ENCODE measurements at places on chromosomes 7 and 10.

DNA sequence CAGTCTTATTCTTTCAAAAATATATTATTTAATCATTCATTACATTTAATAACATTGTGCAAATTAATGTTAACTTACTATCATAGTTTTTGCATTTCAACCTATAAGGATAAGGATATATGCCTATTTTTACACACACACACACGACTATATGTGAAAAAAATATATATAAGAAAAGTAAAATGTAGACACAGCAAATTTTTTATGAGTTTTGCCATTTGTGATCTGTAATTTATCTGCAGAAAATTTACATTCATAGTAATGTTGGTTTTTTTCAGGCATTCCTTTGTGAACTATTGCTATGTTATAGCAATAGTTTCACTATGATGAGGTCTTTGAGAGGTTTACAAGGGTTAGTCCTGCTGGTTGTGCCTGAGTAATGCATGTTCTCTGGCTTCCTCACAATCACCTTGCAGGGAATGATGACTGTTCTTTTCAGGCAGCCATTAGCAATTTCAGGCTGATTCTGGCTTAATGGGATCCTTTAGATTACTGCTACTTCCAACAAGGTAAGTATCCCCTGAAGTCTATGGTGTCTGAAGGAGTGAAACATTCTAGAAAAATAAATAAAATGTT lies 183.7 kb upstream of the CDK1 start:
- no peak for DNase-seq

- DNase-seq: no peak
These were observed 6.2 kb downstream of the PYROXD2 start for GRCh38 chr10:98408799-98409198.

DNA sequence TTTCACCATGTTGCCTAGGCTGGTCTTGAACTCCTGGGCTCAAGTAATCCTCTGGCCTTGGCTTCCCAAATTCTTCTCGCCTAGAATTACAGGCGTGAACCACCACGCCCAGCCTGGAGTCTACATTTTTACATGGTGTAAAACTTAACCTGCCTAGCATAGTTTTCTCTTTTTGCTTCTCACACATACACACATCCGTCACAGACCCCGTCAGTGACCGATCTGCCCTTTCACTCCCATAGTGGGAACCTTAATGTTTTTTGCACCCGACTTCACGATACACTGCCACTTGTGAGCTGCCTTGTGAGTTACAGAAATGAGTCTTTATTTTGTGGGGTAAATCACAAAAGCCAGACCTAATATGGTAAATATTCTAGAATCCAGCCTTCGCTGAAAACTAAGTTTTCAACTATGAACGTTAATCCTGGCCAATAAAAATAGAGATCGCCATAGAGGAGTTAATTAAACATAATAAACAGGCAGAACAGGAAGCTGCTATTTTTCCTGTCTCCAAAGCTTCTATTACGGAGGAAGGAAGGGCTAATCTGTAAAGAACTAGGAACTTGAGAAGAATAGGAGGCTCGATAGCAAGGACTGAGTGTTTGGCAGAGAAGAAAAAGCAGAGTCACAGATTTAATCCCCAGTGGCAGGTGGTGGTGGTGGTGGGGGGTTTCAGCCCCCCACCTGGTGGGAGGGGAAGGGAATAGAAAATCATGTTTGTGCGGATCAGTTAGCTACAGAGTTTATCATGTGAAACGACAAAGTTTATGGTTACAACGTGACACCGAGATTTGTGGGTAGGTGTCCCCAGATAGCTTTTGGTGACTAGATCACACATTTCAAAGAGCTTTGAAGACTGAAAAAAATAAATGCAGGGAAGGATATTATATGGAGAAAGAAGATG lies 14.7 kb upstream of the FAM171A1 start:
- no peak for DNase-seq

DNA sequence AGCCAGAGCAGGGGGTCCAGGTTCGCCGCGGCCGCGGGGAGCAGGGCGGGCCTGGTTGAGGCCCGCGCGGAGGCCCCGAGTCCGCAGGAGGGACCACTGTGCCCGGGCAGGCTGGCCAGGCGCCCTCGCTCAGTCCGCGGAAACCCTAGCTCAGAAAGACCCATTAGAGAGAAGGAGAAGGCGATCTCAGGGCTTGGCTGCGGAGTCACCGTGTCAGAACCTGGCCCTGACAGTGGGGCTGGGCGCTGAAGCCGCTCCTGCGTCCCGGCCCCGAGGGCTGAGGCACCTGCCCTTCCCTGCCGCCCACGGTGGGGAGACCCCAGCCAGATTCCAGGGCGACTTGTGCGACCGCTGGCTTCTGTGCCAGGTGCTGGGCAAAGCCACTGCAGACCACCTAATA lies 14.2 kb upstream of the EGFR start:
- DNase-seq: no peak

- DNase-seq: no peak
These were observed 10.4 kb downstream of the BLVRA start for GRCh38 chr7:43768887-43769272.

- DNase-seq: no peak
These were observed 65.2 kb upstream of the OGDHL start for GRCh38 chr10:49827297-49827696.

GRCh38 chr10:58696736-58697135 lies 184.1 kb downstream of the BICC1 start:
- no peak for DNase-seq

DNA sequence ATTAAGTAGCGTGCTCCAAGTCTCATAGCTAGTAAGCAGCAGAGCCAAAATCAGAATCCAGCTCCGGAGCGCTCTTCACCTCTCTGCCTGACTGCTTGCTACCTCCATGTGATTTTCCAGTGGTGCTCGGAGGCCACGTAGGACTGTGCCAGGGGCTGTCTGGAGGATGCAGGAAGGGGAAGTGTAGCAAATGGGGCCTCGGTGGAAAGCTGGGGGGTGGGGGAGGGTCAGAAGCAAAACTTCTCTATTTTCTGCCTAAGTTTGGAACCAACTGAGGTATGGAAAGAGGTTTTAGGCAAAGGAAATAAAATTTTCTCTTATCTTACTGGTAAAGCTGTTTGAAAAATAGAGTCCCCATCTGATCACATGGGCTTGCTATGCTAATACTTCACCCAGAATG lies 108.7 kb downstream of the TBXAS1 start:
- DNase-seq: no peak

GRCh38 chr7:112798274-112799159 lies 8.3 kb upstream of the TMEM168 start:
- no peak for DNase-seq

GRCh38 chr7:72446591-72447462 lies 34.7 kb upstream of the CALN1 start:
- peak; percentile 3 for DNase-seq

DNA sequence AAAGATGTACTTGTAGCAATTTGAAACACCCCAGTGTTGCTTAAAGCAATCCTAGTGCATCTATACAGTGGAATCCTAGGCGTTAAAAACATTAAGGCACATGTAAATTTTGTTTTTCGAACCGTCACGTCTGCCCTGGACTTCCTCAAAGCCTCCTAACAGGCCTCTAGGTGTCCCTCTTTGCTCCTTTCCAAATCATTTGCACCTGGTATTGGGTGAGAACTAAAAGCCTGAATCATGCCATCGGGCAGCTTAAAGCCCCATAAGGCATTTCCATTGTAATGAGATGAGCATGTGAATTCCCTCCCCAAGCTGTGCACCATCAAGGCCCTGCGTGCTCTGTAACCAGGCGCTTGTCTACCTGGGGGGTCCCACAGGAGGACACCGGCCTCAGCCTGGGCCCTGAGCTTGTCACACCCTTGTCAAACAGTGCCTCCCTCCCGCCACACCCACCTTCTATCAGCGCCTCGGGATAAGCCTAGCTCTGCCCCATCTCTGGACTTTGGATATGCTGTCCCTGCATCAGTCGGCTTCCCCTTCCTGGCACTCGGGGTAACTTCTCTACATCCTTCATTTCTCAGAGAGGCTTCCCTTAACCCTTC lies 89.2 kb downstream of the WDR11 start:
- DNase-seq: no peak

- DNase-seq: no peak
These were observed 63.7 kb downstream of the PRKG1 start for GRCh38 chr10:51137756-51138529.

GRCh38 chr10:22259280-22259679 lies 41.5 kb upstream of the EBLN1 start:
- DNase-seq: no peak

GRCh38 chr7:149525280-149525679 lies 27.7 kb upstream of the ZNF746 start:
- no peak for DNase-seq

GRCh38 chr10:109962247-109962646 lies 38.9 kb upstream of the XPNPEP1 start:
- no peak for DNase-seq

DNA sequence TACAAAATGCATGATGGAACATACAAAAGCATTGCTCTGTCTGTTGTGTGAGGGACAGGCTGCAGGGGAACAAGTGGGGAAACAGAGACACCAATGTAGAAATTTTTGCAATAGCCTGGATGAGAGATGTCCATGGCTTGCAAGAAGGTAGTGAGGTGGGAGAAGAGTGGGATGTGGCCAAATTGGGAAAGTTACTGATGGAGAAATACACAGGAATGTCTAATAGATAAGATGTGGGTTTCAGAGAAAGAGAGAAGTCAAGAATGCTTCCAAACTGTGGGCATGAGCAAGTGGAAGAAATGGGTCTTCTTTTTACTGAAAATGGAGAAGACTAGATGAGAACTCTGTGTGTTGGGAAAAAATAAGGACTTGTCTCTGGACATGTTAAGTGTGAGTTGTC lies 592.7 kb downstream of the TNS3 start:
- no peak for DNase-seq

GRCh38 chr7:2159176-2159520 lies 73.6 kb downstream of the MAD1L1 start:
- DNase-seq: no peak

- no peak for DNase-seq
These were observed 1.9 kb downstream of the CYP26A1 start for GRCh38 chr10:93075369-93076221.

DNA sequence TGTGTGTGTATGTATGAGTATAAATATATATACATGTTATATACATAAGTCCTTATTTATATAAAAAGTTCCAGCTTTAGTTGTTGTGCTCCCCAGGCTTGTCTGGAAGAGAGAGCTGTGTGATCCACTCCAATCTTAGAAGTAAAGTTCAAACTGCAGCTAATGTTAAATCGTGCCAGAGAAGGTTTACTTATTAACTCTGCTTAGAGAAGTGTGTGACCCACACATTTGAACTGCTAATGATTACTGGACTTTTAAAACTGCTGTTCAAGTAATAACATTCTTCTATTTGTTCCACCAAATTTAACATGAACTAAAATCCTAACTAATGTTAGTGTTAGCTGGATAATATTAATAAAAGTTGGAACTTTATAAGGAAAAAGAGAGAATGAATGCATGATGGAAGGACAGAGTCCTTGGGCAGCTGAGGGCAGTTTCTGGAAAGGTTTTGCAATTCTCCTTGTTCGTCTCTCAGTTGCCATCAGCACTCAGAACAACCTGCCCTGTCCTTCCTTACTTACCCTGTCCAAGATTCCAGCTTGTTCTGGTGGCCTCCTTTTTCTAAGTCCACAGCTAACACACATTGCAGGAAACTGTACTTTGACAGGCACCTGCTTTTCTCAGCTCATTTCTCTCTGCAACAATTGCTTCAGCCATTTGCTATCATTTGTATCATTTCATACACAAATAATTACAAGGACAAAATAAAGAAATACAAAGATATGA lies 162.6 kb downstream of the FAM107B start:
- no peak for DNase-seq

- DNase-seq: no peak
These were observed 64.6 kb downstream of the CYP26A1 start for GRCh38 chr10:93138113-93138870.

- DNase-seq: no peak
These were observed 7.1 kb downstream of the MMRN2 start for GRCh38 chr10:86950349-86950748.

DNA sequence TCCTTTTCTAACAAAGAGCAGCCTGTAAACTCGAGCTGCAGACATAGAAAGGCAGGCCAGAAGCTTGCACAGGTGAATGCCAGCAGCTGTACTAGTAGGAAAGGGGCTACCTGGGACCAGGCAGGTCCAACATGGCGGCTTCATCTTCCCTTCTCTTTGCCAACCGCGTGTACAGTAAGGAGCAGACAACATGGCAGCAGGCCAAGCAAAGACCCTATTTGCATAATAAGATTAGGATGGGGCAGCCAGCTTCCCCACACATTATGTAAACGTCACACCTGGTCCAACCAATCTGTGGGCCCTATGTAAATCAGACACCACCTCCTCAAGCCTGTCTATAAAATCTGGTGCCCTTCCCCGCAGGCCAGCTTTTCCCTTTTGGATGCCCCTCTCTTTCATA lies 1186.5 kb upstream of the AUTS2 start:
- DNase-seq: no peak

- peak; percentile 80 for DNase-seq
These were observed 509 bp downstream of the BRAF start for GRCh38 chr7:140924019-140924820.

GRCh38 chr7:82126576-82126975 lies 317.0 kb downstream of the CACNA2D1 start:
- no peak for DNase-seq

GRCh38 chr7:138243430-138243829 lies 167.2 kb downstream of the AKR1D1 start:
- DNase-seq: no peak

- no peak for DNase-seq
These were observed 24.8 kb upstream of the CAPZA2 start for GRCh38 chr7:116837586-116837985.

DNA sequence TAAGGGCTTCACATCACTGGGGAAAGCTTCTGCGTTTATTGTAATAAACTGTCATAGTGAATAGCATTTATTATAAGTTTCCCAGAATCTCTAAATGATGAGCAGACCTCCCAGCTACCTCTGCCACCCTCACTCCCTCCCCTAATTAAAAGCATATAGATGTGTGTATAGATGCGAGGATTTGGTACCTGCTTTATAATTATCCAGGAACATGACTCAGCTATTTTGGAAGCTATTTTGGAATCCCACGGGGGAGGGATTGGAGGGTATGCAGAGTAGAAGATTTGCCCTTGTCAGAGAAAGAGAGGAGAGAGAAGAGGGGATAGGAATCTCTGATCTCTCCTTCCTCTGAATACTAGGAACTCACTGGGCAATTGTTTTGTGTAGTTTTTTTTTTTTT lies 455.3 kb downstream of the ADRA2A start:
- DNase-seq: no peak

GRCh38 chr10:20059084-20059835 lies 243.0 kb downstream of the PLXDC2 start:
- DNase-seq: no peak

DNA sequence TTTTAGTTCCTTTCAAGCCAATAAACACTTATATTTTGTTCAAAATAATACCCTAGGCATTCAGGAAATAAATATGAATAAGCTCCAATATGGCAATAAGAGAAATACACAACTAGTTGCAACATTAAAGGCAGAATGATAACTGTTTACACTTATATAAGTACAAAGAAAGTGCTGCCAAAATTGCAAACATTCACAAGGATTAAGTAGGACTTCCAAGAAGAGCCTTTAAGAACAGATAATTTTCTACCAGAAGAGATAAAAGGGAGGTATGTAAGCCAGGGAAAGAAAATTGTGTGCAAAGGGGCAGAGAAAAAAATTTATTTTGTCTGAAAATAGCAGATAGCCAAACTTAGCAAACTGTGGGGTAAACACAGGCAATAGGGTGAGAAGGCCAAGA lies 83.8 kb downstream of the CTNNA3 start:
- DNase-seq: no peak

- DNase-seq: no peak
These were observed 7.9 kb upstream of the HOXA2 start for GRCh38 chr7:27110186-27111031.

- DNase-seq: no peak
These were observed 602.5 kb downstream of the TNS3 start for GRCh38 chr7:46979439-46979838.

GRCh38 chr10:130432271-130432670 lies 296.1 kb downstream of the GLRX3 start:
- no peak for DNase-seq
